AG20443 (cell line): ENCODE measurements at places on chromosomes 11 and 22.
A peak's percentile ranks its signal among the peaks of the same experiment; 100 is the strongest.

GRCh38 chr11:108694846-108695245 lies 30.0 kb downstream of the DDX10 start:
- DNase-seq: no peak

- DNase-seq: peak; percentile 42
These were observed 1.6 kb upstream of the TSPAN18 start for GRCh38 chr11:44725016-44725685.

- DNase-seq: peak; percentile 4
These were observed 5.0 kb upstream of the RNF185 start for GRCh38 chr22:31154975-31155374.

GRCh38 chr11:43434893-43435292 lies 76.2 kb downstream of the TTC17 start:
- DNase-seq: no peak

DNA sequence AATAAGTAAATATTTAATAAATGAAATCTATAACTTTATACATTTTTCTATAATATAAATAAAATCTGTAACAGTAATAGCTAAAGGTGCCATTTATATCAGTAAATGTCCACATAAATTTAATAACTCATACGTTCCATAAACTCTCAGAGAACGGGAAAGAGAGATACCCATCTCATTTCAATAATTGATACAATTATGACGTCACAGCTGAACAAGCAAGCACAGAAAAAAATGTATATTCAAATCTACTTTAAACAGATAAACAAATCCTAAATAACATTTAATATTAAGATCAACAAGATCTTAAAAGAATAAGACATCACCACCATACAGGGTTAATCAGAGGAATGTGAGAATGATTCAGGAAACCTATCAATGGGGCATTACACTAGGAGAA lies 1136.5 kb downstream of the TBC1D22A start:
- DNase-seq: no peak

DNA sequence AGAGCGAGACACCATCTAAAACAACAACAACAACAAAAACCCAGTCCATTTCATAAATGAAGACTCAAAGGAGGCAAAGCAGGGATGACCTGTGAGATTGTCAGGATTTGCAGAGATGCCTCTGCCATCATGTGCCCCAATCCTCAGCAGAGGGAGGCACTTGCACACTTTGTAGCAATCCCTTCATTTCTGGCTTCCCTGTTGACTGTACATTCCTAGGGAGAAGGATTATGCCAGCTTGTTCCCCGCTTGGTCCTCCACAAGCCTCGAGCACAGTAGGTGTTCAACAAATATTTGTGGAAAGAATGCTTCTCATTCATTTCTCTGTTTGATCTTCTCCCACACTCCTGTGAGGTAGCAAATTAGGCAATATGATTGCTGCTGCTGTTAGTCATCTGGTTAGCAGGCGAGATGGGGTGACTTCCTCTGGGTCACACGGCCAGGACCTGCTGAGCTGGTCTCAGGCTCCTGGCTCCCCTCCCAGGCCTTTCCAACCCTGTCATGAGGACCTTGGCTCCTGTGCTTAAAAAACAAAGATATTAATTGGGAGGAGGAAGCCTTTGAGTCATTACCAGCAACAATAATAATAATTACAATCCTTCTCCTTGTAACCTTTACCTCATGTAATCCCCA lies 34.1 kb downstream of the LIF start:
- peak; percentile 87 for DNase-seq

DNA sequence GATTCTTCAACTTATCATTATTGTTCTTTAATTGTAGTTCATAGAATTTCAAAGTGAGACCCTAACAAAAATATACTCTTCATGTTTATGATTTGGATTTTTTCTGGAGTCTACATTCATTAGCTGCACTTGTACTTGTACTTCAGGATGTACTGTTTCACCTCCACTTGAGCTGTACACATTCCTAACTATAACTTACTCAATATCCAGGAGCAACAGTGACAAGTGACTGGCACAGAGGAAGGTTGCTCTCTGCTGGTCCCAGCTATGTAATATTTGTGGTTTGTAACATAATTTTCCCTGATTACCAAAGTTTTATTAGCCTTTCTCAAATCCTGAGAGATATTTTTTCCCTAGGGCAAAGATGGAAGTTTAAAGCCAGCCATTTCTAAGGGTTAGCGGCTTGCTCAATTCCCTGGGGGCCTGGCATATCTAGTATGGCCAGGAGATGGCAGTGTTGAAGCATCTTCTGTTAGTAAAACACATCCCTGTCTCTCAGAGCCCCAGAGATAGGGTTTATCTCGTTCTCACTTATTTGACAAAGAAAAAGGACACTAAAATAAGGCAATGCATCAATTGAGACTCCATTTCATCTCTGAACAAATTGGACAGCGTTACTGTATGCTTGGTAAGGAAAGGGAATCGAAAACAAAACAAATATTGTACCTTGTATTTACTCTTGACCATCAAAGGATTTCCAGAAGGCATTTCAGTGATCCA lies 14.2 kb downstream of the OR52A5 start:
- DNase-seq: peak; percentile 71

- DNase-seq: no peak
These were observed 13.9 kb downstream of the SBF1 start for GRCh38 chr22:50460938-50461337.

DNA sequence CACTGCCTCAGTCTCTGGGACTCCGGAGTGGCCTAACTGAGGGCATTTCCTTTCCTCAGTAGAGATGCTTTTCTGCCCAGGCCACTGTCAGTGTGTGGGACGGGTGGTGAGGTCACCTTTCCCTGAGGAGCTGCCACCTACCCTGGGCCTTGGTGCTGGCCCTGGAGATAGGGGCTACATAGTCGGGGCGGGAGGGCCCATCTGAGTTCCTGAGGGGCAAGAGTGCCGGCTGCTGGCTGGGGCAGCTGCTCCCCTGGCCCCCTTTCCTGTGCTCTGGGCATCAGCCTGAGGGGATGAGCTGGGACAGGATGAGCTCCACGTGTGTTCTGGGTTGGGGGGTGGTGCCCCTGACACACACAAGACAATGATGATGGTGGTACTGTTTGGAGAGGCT lies 5.4 kb downstream of the KCNC1 start:
- no peak for DNase-seq

- DNase-seq: no peak
These were observed 28.8 kb downstream of the NRXN2 start for GRCh38 chr11:64694026-64694755.

GRCh38 chr11:64339754-64340408 lies at the start of gene CCDC88B:
Gene CCDC88B (plus strand): TSS chr11:64340204. CDS start chr11:64340267, 63 bp downstream.
- no peak for DNase-seq

GRCh38 chr22:42945736-42946135 lies 69.2 kb downstream of the PACSIN2 start:
- DNase-seq: no peak

- no peak for DNase-seq
These were observed 32.7 kb downstream of the ASCL2 start for GRCh38 chr11:2237457-2238238.

- DNase-seq: no peak
These were observed 1051.2 kb downstream of the TBC1D22A start for GRCh38 chr22:47813661-47814060.
